RWPE1 (cell line): ENCODE measurements at places on chromosomes 5 and 9.

GRCh38 chr5:150751096-150751891, 7.5 kb downstream of the DCTN4 start:
- no peak for DNase-seq

GRCh38 chr5:72597456-72597948, 90.3 kb upstream of the ZNF366 start:
- peak; percentile 60 for DNase-seq

DNA sequence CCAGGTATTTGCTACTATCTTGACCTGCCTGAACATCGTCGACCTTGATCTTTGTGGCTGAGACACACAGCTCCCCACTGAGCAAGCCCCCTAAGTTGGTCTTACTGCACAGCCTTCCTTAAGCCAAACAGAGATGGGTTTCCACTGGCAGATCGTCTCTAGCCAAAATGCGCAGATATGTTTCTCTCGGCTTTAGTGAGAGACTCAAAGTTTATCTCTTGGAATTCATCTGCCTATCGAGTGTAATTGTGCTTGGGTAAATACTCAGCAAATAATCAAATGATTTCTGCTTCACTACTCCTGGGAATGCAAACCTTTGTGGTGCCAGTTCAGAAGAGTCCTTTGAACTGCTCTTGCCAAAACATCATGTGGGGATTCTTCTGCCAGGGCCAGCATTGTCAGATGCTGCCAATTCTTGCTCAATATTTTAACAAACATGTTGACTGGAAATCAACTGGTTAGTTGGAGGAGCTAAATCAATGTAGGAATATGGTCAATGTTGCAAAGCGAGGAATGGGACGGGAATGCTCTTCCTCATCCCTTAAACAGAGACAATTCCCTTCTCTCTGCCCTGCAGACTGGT, 141.2 kb upstream of the SLC28A3 start:
- no peak for DNase-seq

GRCh38 chr5:61401726-61402125, 69.7 kb downstream of the ZSWIM6 start:
- DNase-seq: peak; percentile 24

- no peak for DNase-seq
These were observed 6.7 kb downstream of the NSD1 start for GRCh38 chr5:177140312-177140711.

DNA sequence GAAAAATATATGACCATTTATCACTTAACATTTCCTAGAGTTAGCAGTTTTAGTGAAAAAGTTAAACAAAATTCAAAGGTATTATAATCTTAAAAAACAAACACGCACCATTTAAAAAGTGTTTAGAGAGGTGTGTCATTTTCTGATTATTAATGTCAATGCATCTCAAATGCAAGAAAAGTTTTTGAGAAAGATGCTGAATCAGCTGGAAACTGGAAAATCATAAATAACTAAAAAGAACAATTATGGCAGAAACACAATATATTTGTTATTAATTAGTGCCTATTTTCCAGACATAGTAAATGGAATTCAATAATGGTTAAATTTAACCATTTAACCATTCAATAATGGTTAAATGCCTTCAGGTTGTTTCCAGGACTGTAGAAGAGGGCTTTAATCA, 64.9 kb downstream of the RICTOR start:
- DNase-seq: no peak

DNA sequence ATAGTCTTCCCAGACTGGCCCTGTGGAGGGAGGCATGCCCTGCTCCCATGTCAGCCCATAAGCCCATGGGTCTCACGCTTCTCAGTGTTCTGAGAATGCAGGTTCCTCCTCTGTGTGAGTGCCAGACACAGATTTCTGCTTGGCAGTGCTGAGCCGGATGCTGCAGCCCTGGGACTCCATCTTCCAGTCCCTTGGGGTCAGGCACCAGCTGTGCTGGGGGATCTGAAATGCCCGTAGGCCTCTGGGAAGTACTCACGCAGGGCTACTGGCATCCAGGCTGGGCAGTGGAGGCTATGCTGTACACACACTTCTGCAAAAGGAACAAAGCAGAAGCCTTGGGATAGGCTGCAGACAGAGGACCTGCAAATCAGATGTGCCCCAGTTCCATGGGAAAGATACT, 1944.6 kb downstream of the EFNA5 start:
- no peak for DNase-seq
